Nucleus accumbens (tissue), 56 donors: ENCODE measurements at places on chromosomes 5 and 9.
A peak's percentile ranks its signal among the peaks of the same experiment; 100 is the strongest.

- no peak for DNase-seq
These were observed 4.5 kb downstream of the NDUFS6 start for GRCh38 chr5:1805736-1806135.

GRCh38 chr5:167579693-167580055, 711.8 kb upstream of the WWC1 start:
- DNase-seq: no peak

DNA sequence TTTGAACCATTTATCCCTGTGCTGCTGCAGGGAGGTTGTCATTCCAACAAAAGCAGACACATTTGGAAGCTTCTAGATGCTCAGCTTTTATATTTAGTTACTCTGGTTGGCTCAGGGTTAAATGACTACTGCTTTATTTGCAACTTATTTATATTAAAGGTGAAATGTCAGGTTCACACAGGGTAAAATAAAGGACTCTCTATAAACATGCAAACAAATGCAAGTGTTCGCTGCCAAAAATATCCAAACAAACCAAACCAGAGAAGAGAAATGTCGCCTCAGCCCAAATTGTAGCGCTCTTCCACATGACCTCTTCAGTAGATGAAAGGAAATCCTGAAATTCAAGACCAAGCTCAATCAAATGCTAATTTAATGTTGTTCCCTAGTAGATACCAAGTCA, 57.0 kb upstream of the LIFR start:
- DNase-seq: no peak

DNA sequence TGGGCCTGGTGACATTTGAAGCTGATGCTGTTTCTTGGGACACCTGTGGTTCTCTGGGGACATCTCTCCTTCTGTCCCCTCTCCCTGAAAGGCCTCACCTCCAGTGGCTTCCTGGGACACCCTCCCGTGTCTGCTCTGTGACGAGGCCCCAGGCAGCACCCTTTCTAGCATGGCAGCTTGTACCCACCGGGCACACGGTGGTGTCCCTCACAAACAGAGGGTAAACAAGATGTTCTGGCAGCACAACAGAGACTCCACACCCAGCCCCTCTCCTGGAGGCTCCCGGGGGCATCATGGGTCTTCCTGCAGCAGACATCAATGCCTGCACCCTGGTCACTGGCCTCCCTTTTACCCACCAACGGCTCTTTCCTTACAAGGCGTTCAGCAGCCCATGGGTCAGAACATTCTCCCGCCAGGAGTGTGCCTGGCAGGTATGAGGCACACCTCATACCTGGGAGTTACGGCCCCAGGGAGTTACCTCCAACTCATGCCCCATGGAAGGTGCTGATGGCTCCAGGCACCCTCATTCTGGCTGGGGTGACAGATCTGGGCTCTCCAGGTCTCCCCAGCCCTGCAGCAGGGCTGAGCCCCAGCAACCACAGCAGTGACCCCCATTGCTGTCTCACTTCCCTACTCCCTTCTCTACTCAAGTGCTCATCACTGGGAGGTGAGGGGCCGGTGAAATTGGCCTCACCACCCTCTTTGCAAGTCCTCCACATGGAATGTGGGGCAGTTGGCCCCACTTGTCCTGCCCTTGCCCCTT, 51.1 kb downstream of the BARX1 start:
- no peak for DNase-seq

- no peak for DNase-seq
These were observed 382.9 kb downstream of the CCDC171 start for GRCh38 chr9:15935661-15936305.

DNA sequence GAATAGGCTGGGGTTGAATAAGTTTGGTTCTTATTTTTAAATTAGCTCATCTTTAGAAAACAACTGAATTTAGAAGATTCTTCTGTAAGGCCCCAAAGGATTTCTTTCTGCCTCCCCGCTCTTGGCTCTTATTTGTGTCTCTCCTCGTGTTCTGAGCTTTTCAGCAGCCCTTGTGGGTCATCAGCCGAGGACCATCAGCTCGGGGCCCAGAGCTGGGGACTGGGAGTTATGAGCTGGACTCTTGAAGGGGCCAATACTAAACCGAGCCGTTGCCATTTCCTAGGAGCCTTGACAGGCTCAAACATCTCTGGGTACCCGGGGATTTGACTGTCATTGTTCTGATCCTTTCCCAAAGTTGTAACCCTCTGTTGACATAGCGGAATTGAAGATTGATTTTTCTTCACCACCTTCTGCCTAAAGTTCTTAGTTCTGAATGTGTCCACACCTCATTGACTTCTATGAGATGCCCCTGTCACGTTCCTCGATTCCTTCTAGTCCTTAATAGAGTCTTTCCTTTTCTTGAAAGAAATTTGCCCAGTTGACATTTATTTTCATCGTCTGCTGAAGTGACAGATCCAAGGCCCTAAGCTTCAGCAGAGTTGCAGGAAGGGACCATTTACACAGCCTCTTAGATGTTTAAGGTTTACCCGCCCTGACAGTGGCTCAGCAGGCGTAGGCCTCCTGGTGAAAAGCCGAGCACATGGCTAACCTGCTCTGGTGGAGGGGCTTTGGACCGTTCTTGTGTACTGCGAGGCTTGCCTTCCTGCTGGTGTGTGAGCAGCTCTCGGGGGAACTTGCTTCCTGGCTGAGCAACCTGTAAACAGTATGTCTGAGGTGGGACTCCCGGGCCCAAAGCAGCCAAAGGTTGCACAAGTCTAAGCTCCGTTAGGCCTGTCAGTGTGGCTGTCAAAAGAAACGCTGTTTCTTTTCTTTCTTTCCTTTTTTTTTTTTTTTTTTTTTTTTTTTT, 24.0 kb downstream of the ABL1 start:
- DNase-seq: no peak

DNA sequence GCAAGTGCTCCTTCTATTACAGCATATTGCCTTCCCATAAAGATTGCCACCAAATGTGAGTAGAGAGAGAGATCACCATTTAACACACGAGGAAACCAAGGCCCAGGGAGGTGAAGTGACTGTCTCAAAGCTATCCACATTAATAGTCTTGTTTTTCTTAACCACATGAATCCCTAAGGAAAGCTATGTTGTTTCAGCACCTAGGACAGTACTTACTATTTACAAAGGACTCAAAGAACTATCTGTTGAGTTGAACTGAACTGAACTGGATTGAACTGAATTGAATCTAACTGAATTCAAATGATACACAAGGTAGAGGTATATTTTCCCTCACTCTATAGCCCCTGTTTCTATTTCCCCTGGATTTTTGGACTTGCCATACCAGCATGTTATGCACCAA, 430.4 kb downstream of the CAAP1 start:
- no peak for DNase-seq

GRCh38 chr5:174503461-174504265, 220.7 kb upstream of the MSX2 start:
- DNase-seq: peak; percentile 37

GRCh38 chr5:27450607-27451006, 412.2 kb upstream of the CDH9 start:
- DNase-seq: no peak

DNA sequence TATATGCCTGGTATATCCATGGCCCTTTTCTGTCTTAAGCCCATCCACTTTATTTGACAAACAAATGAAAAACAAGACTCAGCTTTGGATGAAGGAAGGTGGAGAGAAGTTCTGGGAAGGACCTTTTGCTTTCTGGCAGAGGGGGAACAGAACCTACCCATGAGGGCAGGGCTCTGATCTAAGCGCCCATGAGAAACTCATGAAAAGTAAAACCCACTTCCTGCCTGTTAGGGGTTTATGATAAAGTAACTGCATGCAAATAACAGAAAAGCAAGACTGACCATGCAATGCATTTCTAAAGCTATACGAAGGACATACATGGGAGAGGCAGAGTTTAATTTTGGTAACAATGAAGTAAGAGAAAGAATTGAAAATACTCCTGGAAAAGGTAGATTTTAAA, 181.9 kb upstream of the ADRA1B start:
- no peak for DNase-seq

DNA sequence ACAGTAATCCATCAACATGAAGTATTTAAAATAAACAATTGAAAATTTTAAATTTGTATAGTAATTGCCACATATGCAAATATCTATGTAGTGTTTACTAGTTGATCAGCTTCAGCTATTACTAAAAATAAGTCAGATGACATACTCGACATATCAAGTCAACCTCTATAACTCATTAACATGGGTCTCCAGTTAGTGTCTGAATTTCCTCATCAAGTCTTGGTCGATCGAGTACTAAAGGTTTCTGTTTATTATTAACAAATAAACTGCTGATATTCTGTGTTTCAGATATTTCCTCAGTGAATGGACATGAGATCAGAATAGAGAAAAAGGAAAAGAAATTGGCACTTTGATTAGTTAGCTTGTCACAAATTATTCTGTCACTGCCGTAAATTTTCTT, 266.5 kb upstream of the ITGA1 start:
- DNase-seq: no peak

- no peak for DNase-seq
These were observed 54.7 kb upstream of the PRLR start for GRCh38 chr5:35285011-35285410.

DNA sequence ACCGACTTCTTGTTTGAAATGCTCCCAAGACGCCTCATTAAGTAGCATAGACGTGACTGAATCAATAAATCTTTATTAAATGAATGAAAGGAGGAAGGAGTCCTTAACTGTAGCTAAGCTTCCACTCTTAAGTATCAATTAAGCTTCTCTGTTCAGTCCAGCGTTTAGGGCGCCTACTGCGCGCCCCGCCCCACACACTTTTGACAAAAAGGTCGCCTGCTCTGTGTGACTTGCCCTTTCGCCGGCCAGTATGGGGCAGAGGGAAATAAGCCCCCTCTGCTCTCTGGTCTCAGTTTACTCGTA, 662 bp upstream of the DOLPP1 start:
- no peak for DNase-seq

DNA sequence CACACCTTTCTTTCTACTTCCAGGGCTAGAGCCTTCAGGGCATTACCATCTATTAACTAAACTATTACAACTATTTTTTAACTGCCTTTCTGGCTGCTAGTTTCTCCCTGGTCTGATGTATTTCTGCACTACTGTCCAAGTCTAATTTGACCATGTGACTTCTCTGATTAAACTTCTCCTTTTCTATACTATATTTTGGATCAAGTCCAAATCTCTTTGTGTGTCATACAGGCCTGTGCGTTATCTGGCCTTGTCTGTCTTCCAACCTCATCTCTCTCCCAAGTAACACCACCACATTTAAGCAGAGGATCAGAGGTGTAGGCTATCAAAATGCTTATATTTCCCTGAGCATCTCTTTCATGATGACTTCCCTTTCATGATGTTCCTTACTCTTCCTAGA, 47.2 kb upstream of the OR13F1 start:
- no peak for DNase-seq

DNA sequence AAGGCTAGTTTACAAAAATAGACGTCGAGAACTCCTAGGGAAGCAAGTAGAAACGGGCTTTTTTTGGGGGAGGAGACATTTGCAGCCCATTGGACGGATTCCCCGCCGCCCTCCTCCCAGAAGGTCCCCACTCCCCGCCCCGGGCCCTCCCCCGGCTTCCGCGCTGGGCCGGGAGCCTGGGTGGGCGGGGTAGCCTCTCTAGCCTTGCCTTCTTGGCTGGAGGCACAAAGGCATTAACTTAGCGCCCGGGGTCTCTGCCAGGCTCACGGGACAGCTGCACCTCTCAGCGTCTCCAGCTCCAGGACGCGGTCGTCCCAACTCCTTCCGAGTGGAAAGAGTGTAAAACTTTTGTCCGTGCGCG, at the start of gene DMRTA1:
Gene DMRTA1 (plus strand): TSS at position 236 of the 361 bp plus-strand sequence. CDS start 242 bp downstream, outside the sequence.
- no peak for DNase-seq

GRCh38 chr5:107387526-107388140, 283.1 kb downstream of the EFNA5 start:
- no peak for DNase-seq

GRCh38 chr5:140923601-140924000, 2.5 kb upstream of the PCDHAC1 start:
- no peak for DNase-seq

DNA sequence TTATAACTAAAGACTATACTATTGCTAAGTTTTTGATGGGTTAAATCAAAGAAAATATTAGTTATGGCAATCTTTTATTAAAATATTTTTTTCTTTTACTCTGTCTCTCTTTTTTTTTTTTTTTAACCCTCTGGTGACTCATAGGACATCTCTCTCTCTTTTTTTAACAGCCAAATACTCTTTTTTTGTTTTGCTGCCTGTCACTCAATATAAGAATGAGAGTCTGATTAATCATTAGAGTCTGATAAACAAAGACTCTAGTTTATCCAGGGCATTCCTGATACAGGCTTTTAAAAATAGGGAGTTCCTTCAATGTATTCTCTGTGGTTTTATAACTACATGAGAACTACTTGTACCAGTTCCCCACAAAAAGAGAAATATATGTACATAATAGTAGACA, 77.3 kb downstream of the SLC38A9 start:
- no peak for DNase-seq

- DNase-seq: no peak
These were observed 347.8 kb downstream of the EFNA5 start for GRCh38 chr5:107322936-107323335.

DNA sequence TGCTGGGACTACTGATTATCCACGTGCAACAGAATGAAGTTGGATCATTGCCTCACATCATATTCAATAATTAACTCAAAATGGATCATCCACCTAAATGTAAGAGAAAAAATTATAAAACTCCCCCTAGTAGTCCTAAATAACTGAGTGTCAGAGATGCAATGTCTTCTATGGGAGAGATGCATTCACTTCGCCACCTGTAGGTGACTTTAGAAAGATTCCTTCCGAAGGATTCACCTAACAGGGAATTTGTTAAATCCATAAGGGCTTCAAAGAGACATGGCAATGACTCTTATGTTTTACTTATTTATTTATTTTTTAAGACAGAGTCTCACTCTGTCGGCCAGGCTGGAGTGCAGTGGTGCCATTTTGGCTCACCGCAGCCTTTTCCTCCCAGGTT, 526.0 kb downstream of the MTRR start:
- DNase-seq: no peak

DNA sequence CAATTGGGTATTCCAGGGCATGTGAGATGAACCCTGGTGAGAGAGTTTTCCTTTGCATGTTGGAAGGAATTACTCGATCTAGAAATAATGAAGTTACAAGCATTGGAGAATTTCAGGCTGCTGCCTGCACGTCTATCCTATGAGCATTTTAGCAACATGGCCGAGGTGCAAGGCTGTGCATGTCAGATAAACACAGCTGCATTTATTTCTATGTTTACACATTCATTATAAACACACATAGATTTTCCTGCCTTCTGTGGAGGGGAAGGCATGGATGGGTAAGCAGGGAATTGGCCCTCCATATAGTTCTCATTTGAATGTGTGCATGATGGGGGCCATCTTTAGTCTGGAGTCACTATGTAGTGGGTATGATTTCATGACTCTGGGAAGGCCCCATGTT, 42.3 kb downstream of the AOPEP start:
- DNase-seq: no peak

DNA sequence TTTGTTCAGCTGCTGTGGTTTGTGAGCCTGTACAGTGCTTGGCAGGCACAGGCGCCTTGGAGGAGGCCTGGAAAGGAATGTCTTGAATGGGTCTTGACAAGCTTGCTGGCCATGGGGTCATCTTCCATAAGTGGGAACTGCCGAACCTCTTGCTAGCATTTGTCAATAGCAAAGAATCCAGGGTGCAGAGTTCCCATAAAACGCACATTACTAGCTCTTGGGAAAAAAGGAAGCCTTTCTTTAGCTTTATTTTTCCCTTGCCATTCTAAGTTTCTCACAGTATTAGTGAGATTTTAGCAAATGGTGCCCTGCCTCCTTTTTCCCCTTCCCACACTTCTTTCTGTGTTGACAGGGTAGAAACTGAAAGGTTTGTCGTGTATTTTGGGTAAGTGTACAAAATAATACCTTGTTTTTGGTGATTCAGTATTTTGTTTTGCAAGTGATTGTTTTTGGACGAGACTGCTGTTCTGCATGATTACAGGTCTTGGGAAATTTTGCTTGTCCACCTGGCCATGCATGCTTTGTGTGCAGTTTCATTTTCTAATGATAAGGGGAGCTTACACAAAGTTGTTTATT, 82.0 kb downstream of the ADGRV1 start:
- DNase-seq: no peak
